T-helper 2 cell (primary cell): ENCODE measurements at places on chromosomes 16 and 17.

DNA sequence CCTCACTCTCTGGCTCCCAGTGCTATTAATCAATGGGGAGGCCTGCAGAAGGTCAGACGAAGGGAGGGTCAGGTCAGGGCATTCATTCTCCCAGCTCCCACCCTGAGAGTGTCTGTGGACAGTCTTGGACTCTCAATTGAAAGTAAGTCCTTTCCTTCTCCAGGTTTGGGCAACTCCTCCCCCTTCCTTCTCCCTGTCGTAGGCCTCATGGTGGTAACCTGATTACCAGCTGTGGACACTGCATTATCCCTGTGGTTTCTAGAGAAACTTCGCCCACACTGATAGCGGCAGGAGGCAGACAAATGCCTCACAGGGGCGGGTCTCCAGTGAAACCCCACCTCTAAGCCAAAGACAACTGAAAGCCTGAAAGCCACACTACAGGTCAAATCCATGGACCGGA is 57.7 kb upstream of the SLC25A19 start:
- DNase-seq: no peak

DNA sequence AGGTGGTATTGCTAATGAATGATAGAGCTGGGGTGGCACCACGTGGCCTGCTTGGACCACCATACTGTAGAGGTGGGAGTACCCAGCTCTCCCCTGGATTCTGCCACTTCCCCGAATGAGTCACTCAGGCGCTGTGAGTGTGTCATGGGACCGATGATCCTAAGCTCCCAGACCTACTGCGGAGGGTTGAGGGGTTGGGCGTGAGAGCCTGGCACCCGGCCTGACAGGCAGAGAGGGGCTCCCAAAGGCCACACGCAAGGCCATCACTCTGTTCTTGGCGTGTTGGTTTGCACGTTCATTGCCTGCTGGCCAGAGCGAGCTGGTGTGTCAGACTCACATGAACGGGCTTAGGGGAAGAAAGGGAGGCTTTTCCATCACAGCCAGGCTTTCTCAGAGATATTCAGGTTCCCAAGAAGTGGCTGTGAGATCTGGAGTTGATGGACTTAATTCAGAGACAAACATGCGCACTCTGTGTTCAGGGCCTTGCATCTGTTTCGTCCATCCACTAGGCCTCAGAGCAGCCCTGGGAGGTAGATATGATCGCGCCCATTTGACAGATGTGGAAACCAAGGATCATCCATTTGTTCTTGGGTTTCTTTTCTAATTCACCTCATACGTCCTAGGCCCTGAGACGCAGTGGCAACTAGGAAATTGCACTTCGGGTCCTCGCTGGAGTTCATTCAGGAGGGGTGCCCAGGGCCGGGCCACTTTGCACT is 41.4 kb downstream of the CMIP start:
- no peak for DNase-seq

- DNase-seq: no peak
Measured at GRCh38 chr17:78237401-78238012, 6.1 kb downstream of the TMEM235 start.

DNA sequence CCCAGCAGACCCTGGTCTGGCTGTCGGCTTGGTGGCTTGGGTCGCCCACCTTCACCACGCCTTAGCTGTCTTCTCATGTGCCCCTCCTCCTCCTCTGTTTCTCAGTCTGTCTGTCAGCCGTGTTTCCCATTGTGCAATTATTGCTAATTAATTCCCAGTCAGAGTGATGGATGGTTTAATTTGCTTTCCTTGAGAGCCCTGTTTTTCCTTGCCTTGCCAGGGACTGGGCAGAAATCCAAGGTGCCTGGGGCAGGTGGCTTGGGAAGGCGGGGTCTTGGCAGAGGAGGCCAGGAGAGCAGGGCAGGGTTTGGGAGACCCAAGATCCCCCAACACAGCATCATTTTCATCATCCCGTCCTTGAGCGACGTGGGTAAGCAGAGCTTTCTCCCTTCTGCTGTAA is 21.3 kb downstream of the NECAB2 start:
- DNase-seq: no peak

GRCh38 chr16:51167170-51167895 is 16.3 kb upstream of the SALL1 start:
- no peak for DNase-seq

DNA sequence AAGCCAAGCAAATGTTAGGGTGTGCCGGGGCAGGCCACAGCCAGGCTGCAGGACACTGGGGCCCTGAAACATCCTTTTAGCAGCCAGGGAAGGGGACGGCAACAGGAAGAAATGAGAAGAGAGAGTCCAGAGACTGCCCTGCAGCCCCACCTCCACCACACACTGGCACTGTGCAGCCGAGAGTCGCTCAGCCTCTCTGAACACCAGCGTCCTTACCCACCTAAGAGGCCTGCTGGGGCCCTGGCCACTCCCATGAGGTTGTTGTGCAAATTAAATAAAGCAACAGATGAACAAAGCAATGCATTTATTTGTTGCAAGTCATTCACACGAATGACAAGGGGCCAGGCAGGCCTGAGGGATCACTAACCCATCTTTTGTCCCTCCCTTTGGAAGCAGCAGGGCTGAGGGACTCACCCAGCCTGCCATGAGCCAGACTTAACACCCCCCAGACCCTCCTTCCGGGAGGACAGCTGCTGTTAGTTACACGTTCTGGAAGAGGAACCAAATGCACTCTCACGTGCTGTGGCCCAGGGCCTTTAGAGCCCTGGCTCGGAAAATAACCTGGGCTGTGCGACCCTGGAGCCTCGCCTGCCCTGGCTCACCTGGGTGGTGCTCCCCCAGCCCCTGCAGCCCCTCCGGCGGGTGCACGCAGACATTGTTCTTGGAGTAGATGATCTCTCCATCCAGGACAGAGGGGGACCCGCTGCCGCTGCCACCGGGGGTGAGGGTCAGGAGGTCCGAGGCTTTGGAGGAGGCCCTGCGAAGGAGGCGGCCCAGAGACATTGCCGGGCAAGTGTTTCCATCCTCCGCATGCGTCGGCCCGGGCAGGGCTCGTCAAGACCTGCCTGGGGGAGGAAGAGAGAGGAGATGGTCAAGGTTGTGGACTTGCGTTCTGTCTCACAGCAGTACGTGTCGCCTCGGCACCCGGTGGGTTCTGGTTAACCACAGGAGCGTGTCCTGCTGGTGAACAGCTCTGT is 22.6 kb downstream of the TBC1D16 start:
- DNase-seq: no peak

- no peak for DNase-seq
Measured at GRCh38 chr16:83968306-83968851, 335 bp downstream of the NECAB2 start.

- peak; percentile 65 for DNase-seq
Measured at GRCh38 chr17:42798383-42799380, at the start of the genes CNTD1 and COA3. Gene CNTD1, plus strand, starts transcription at chr17:42798861. Its CDS starts 207 bp downstream, at chr17:42799068. Gene COA3, minus strand, starts transcription at chr17:42798704. Its CDS starts 23 bp downstream, at chr17:42798681.

DNA sequence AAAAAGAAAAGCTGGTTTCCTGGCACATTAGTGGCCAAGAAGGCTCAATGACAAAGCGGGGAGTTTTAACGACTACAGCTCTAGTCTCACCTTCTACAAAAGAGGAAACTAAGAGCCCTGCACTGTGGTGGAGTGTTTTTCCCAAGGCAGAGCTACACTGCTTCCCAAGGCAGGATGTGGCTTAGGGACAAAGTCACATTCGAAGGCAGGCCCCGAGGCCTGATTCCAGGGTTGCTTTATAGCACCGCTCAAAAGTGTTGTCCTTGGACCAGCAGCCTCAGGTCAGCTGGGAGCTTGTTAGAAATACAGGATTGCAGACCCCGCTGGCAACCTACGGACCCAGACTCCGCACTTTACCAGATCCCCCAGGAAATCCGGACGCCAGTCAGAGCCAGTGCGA is 23.8 kb downstream of the TMEM92 start:
- DNase-seq: no peak

DNA sequence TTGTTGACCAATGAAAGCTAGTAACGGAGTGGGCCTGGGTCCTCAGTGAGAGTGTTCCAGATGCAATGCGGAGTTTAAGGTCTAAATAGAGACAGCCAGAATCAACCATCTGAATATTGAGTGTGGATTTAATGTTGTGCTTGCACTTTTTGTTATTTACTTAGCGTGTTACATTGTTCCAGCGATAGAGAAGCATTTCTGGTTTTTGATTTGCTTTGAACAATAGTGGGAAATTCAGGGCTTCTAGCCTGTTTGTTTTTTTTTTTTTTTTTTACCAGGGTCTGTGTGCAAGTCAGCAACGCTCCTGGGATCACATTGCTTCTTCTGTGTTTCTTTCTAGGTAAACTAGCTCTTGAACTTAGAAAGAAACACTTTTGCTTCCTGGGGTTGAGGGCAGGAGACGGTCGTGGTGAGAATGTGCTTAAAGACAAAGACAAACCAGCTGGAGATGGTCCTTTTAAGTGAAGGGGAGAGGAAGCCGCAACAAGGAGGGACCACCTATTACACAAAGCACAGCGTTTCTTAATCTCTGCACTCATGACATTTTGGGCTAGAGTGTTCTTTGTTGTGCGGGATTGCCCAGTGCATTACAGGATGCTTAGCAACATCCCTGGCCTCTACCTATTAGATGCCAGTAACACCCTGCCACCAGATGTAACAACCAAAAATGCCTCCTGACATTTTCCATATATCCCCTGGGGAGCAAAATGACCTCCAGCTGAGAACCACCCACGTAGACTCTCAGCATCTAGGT is 119.2 kb downstream of the MAP2K6 start:
- no peak for DNase-seq
